CD4-positive, alpha-beta T cell treated with Interleukin-12 subunit alpha and Interleukin-12 subunit beta, for 1 hour (primary cell): ENCODE measurements at places on chromosomes 2 and 18.

DNA sequence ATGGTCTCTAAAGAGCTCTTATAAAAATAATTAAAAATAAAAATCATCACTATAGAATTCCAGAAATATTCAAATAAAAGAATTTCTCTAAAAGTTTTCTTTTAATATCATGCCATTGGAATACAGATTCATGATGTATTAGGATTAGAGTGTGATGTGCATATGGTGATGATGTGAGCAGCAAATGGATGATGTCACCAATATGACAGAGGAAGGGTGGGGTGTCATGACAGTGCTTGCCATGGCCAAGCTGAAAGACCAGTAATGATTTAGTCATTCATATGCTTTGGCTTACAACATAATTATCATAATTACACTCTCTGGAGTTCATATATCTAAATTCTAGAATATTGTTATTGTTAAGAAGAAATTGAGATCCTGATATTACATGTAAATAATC is 27.4 kb upstream of the TTC32 start:
- DNase-seq = no peak

DNA sequence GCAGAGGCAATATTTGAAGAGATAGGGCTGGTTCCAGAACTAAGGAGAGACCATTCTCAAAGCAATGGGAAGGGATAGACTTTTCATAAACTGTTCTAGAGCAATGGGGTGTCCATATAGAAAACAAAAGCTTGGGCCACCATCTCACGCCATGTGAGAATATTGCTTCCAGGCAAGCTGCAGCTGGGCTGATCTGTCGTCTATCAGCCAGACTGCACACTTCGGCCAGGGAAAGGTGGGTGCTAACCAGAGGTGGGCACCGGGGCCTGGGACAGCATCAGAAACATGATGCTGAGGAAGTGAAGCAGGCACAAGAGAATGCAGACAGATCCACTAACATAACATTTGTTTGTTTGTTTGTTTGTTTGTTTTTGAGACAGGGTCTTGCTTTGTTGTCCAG is 43.7 kb downstream of the MYO7B start:
- no peak for DNase-seq

GRCh38 chr2:168753765-168754329 is 48.6 kb upstream of the NOSTRIN start:
- no peak for DNase-seq

DNA sequence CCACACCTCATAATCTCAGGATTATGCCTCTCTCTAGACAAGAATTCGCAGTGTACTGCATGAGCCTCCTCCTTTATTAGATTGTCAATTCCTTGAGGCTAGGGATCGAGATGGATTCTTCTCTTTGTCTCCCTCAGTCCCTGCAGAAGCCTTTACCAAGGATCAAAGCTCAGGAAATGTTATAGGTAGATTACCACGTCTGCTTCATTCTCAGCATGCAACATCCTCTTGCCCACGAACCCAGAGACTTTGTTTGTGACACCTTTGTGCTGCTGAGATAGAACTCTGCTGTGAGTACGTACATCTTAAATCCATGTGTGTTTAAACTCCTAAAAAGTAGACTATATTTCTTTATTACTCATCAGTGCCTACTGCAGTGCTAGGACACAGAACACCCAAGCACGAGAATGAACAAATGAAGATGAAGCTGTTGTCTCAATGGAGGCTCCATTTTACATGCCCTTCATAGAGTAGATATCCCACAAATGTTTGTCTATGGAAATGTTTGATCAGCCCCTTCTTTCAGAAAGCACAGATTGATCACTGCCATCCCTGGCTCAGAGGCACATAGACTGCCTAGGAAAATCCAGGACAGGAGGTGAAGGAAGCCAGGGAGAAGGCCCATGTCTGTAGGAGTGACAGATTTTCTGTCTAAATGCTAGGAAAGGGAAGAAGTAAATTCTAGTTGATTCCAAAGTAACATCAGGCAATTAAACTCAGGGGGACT is 98.8 kb upstream of the KLHL29 start:
- DNase-seq = no peak

DNA sequence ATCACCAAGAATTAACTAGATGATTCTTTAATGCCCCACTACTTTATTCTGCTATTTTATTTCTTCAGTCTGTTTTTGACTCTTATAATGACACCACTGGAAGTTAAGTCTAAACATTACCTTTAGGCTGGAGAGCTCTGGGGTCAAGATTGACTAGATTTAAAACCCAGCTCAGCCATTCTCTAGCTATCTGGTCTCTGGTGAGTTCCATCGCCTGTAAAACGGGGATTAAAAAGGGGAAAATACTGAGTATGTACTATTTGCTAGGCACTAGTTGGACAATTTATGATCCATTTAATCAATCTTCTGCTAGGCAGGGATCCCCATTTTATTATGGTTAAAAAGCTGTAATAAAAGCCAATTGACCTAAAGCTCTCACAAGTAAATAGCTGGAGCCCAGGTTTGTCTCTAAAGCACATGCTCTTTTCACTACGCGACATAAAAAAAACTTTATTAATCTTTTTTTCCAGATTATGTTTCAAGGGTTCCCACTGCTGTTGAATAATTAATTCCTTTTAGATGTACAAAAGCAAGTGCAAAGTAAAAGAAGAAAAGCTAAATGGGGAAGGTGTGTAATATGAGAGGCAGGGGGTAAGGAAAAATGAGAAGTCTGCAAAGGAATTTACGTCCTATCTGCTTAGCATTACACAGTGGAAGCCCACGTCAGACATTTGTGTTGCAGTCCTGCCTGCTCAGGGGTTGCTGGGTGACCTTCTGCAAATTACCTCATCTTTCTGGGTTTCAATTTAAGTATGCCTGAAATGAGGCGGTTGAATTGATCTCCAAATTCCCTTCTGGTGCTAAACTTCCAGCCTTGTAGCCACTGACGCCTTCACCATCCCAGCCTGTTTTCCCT is 918 bp upstream of the NABP1 start:
- peak; percentile 68 for DNase-seq

GRCh38 chr2:150585221-150585971 is 97.9 kb upstream of the RND3 start:
- no peak for DNase-seq

GRCh38 chr2:160126756-160127155 is 64.3 kb upstream of the PLA2R1 start:
- DNase-seq = no peak

GRCh38 chr2:160255408-160255807 is 55.3 kb upstream of the ITGB6 start:
- no peak for DNase-seq

GRCh38 chr2:231800493-231801091 is 14.3 kb downstream of the COPS7B start:
- DNase-seq = peak; percentile 32

GRCh38 chr2:239002954-239003623 is 155.2 kb downstream of the TWIST2 start:
- DNase-seq = no peak

DNA sequence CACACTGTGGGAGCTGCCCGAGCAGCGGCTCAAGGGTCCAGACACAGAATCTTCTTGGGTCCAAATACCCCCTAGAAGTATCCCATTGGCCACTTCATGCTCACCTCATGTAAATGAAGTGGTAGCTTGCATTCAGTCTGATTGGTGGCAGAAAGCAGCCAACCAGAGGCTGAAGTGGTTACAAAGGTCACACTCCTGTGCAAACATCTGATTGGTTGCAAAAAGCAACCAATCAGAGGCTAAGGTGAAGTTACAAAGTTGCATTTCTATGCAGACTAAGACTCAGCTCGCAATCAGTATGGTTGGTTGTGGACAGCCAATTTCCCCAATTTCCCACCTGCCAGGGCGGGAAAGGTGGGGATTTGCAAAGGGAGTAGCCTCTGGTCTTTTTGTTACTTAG is 94.3 kb downstream of the DGKD start:
- no peak for DNase-seq

DNA sequence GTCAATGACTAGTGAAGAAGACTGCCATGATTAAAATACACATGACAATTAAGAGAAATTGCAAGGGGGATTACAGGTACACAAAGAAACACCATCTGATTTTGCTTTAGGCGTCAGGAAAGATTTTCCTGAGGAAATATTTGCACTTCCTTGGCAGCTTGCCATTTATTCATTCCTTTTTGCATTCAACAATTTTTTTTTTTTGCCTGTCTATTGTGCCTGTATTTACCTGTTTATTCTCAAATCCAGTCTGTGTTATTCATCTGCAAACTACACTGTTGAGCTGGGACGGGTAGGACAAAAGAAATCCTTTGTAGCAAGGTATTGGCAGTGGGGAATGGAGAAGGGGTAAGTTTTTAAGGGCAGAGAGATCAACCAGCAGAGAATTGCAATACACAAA is 31.8 kb downstream of the SMAD2 start:
- no peak for DNase-seq

GRCh38 chr2:159230145-159230877 is 56.2 kb downstream of the WDSUB1 start:
- no peak for DNase-seq

GRCh38 chr2:60549238-60549927 is 4.1 kb downstream of the BCL11A start:
- DNase-seq = no peak

DNA sequence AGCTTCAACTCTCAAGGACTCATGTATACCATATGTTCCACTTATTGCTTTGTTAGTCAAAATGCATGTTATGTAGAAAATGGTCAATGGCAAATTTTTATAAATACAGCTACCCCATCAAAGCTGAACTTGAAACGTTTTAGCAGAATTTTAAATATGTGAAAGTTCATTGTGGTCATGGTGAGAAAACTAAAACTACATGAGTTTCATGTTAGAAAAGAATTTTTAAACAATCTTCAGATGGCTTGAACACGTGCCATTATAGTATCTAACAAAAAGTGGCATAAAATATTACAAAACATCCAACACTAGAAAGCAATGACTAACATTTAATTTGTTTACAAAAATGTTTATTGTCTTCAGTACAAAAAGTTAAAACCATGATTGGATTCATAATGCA is 246.0 kb upstream of the KCNJ3 start:
- no peak for DNase-seq

GRCh38 chr2:180307096-180307495 is 300.0 kb upstream of the CWC22 start:
- DNase-seq = no peak

DNA sequence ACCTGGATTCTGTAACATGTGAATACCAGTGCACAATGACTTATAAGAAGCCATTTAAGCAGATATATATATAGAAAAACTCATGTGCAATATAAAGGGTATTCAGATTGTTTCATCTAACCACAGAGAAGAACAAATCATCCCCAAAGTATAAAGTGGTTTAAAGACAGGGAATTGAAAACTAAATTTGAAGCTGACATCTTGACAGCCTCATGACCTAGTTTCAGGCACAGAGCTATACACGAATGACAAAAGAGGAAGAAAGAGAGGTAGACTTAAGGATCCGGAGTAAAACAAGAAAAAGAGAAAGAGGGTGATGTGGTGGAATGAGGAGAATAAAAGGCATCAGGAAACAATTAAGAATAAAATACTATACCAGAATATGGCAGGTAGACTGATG is 194.5 kb downstream of the EPHA4 start:
- no peak for DNase-seq

GRCh38 chr2:1613078-1613445 is 131.3 kb downstream of the PXDN start:
- DNase-seq = no peak

- no peak for DNase-seq
These were observed 371.3 kb upstream of the TNP1 start for GRCh38 chr2:217231212-217231611.

DNA sequence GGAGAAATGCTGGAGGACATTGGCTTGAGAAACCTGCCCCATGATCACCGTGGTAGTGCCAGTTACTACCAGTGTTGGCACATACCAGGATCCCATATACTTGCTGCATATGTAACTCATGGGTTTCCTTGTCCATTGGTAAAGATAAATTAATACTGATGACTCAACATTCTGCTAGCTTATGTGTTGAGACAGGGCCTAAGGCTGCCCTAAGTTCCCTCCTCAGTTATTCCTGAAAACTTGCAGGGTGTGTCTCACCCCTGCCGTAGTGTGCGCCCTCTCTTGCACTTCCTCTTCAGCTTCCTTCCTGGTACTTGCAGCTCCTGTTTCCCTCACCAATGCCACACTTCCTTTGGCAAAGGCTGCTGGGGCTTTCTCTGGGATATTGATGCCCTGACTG is 4.3 kb upstream of the INO80C start:
- DNase-seq = no peak

- DNase-seq = no peak
These were observed 119.5 kb downstream of the NEB start for GRCh38 chr2:151614606-151615306.

DNA sequence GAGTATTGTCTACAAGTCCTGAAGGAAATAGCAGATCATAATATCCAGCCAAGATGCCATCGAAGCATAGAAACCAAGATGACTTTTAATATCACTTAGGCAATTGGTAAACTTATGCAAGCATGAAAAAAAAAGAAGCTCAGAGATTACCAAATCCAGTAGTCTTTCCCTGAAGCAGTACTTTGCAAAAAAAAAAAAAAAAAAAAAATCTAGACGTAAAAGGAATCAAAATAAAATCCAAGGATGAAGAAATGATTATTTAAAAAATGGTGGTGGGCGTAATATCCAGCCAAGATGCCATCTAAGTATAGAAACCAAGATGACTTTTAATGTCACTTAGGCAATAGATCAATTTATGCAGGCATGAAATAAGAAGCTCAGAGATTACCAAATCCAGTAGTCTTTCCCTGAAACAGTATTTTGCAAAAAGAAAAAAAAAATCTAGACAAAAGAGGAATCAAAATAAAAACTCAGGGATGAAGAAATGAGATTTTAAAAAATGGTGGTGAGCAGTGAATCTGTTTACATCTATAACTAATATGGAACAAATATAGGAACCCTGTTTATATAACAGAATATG is 108.8 kb downstream of the GYPC start:
- no peak for DNase-seq

DNA sequence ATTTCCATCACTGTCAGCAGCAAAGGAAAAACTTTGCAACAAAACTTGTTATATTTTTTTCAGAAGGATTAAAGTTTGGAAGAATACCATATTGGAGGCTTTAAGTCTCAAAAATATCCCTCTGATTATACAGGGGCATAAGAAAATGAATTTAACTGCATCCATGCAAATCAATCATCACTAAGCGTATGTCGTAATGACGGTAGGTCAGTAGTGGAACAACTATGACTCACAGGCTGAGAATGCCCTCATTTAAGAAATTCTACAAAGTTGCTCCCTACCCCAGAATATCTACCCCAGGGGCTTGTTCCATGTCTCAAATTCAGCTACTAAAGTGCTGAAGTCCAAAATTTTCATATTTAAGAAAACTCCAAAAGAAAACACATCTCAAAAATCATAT is 12.5 kb upstream of the NAB1 start:
- no peak for DNase-seq

GRCh38 chr2:118989481-118989880 is 47.5 kb downstream of the MARCO start:
- DNase-seq = no peak

GRCh38 chr2:25521665-25522387 is 151.6 kb downstream of the DTNB start:
- peak; percentile 80 for DNase-seq

GRCh38 chr2:210515911-210516310 is 39.4 kb upstream of the LANCL1 start:
- no peak for DNase-seq
